Stimulated activated CD4-positive, alpha-beta T cell treated with anti-CD3 and anti-CD28 coated beads, Interleukin-12 subunit alpha, Interleukin-12 subunit beta, amount 100 ng/mL, for 48 hours (primary cell): ENCODE measurements at places on chromosomes 2 and 18.

GRCh38 chr2:48194641-48195040 is 288.3 kb upstream of the FBXO11 start:
- DNase-seq, result no peak

DNA sequence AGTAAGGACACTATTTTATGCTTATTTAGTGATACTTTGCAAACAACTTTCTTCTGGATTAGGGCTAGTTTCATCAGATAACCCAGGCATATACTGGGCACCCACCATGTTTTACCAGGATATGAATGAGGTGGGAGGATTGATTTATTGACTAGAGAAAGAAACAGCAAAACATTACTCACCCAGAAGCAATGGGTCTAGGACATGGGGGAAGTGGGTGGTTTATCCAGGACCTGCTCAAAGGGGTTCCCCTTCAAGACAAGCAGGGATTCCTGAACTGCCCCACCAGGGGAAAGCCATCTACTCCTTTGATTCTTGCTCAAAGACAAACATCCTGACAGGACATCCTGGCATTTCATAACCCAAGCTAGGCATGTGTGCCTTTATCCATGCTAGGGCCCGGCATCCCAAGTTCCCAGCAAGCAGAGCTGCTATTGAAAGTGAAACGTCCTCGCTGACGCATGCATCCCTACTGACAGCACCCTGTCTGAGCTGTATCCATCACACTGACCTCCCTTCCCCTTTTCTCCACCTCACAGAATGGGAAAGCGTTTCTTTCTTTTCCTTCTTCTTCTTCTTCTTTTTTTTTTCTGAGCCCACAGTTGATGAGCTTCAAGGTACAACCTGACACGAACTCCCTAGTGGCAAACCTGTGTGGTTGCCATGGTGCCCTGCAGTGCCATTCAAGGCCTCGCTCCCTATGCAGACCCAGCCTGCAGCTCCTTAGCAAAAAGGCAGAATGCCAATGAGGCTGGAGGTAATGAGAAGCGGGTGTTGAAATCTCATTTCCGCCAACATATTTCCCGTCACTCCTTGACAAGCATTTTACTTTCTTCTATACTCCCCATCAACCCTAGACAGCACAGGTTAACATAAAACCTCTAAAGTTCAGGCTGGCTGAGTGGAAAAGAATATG is 70.5 kb downstream of the CLHC1 start:
- no peak for DNase-seq

- no peak for DNase-seq
Observed at GRCh38 chr2:65499216-65499615, 66.8 kb upstream of the SPRED2 start.

DNA sequence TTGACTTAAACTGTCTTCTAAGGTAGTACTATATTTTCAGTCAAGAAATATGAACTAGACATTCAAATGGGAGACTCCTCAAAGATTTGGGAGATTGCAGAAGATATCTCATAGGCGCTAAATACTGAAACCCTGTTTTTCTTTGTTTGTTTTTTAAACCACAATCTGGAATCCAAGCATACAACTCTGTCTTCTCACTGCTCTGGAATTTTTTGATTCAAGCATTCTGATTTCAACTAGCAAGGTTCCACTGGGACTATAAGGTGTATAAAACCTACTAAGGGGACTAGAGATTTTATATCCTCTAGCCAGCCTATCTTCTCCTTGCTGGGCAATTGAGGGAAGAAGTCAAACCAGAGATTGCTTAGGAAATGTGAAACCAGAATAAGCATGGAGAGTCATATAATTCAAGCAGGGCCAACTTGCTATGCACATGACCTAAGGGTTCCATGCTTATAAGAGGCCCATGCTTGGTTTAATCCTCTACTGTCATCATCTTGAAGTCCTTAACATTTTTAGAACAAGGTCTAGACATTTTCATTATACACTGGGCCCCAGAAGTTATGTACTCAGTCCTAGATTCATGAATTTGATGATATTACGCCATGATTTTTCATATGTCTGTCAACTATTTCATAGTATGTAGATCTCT is 405.5 kb downstream of the PARD3B start:
- DNase-seq, result no peak

GRCh38 chr2:203772456-203773165 is 66.2 kb downstream of the CD28 start:
- DNase-seq, result no peak

DNA sequence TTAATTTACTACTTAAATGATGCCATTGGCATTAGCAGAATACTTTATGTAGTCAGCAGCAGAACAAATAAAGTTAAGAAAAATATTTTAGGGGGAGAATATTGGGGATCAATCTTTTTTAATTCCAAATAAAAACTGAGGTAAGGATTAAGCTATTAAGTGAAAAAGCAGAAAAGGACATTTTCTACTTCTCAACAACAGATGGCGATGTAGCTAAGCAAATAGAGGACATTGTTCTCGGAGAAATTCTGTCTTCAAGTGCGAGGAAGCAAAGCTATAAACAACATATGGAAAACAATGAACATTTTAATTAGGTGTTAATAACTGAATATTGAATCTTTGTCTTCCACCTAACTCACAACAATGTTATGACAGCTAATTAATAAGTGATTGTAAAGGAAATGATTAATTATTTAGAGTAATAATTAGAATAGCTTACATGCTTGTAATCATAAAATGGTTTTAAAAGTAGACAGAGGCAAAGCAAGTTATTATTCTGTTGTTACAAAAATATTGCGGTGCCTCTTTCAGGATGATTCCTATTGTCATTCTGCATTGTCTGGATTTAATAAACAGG is 32.9 kb upstream of the CCDC93 start:
- no peak for DNase-seq

- DNase-seq, result no peak
Observed at GRCh38 chr2:133444465-133444864, 123.8 kb downstream of the NCKAP5 start.

DNA sequence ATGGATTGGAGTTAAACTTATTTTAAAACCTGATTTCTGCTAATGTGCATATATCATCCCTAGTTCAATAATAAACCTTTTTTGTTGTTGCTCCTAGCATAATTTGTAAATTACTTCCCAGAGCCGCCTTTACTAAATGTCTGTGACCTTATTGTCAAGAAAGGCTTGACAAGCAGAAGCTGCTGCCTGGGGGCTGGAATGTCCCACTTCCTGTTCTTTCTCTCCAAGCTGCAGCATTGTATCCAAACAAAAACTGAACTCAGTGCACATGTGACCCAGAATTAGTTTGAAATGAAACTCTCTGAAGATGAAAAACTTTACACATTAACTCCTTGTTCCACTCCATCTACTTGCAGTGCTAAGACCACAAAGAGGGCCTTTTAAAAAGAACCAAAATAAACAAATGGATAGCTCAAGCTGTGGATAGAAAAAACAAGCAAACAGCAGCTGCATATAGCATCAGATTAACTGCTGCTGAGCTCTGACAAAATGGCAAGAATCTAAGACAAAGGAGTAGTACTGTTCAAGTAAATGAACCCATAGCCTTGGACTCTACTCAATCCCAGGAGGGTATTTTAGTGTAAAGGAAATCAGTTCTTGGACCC is 99.8 kb upstream of the NEUROD1 start:
- DNase-seq, result no peak

DNA sequence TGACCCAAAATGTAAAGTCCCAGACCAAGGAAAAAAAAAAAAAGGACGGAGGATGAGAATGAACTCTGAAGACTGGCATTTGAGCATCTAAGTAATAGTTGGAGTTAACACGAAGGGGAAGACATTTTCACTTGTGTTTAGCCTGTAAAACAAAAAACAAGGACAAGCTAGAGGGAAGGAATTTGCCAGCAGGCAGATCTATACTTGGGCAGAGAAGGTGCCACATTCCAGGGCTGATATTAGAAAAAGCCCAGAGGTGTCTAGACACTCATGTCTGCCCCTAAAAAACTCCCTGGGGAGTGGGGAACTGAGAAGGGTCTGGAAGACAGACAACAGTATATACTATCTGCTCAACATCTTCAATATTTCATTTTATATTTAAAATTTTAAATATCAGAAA is 171.1 kb downstream of the ZEB2 start:
- DNase-seq, result no peak

DNA sequence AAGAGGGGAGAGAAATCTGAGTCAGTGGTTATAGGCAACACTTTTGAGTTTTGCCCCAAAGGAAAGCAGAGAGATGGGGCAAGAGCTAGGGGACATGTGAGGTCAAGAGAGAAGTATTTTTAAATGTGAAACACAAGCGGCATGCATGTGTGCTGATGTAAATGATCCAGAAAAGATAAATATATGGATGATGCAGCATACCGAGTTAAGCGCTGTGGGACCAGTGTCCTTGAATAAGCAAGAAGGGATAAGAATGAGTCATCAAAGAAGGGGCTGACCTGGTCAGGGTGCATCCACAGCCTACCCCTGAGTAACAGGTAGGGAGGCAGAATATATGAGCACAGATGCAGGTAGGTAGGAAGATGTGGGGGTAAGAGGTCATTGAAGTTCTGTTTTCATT is 180.9 kb downstream of the TRABD2A start:
- no peak for DNase-seq

- DNase-seq, result no peak
Observed at GRCh38 chr2:159592441-159592840, 23.9 kb downstream of the BAZ2B start.

GRCh38 chr2:135821190-135821589 is 15.8 kb downstream of the LCT start:
- DNase-seq, result no peak

GRCh38 chr18:57154191-57154830 is 7.4 kb downstream of the BOD1L2 start:
- no peak for DNase-seq

GRCh38 chr18:73782405-73782804 is 365.2 kb downstream of the FBXO15 start:
- DNase-seq, result no peak

- DNase-seq, result no peak
Observed at GRCh38 chr2:128812183-128812940, 493.7 kb upstream of the HS6ST1 start.

DNA sequence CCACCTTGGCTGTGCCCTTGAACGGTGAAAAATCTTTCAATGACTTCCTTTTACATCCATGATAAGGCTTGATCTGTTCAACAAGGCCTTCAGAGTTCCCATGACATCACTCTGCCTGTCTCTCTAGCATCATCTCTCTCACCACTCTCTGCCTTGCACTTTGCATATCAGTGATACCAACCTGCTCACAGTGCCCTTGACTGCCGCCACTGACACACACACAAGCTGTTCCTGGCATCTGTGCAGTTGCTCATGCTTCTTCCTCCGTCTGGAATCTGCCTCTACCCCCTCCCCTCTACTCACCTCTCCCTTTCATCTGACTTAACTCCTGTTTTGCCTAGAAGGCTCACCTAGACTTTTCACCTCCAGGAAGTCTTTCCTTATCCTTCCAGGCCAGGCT is 79.1 kb upstream of the SEC11C start:
- no peak for DNase-seq

DNA sequence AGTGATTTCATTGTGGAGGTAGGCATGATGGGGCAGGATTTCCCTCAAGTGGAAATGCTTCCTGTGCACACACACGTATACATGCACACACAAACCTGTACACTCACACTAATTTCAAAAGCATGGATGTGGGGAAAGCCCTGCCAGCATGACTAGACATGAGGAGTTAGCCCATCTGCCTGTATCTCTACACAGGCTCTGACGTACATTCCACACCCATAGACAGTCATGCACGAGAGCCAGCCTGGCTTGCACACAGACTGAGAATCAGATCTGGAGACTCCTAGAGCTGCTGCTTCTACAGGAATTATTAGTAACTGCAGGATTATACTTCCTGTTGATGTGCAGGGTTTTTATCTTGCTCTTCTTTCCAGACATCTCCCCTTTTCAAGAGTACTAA is 27.3 kb upstream of the NFU1 start:
- no peak for DNase-seq

DNA sequence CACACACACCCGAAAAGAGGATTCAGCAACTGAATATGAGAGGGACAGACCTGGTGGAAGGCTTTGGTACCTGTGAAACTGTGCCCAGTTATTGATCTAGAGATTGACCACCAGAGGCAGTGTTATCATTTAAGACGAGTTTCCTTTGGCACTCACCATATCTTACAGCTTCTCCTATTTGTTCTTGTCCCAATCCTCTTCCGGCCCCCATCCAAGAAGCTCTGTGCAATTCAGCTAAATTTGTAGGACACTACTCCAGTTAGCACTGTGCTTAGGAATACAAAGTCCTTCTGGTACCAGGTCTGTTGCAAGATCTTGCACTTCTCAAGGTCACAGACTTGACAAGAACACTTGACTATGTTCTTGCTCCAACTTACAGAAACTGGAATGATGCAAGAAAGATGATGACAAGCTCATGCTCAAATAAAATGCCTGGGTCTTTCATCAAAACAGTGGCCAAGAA is 177.7 kb downstream of the TMEM247 start:
- no peak for DNase-seq

DNA sequence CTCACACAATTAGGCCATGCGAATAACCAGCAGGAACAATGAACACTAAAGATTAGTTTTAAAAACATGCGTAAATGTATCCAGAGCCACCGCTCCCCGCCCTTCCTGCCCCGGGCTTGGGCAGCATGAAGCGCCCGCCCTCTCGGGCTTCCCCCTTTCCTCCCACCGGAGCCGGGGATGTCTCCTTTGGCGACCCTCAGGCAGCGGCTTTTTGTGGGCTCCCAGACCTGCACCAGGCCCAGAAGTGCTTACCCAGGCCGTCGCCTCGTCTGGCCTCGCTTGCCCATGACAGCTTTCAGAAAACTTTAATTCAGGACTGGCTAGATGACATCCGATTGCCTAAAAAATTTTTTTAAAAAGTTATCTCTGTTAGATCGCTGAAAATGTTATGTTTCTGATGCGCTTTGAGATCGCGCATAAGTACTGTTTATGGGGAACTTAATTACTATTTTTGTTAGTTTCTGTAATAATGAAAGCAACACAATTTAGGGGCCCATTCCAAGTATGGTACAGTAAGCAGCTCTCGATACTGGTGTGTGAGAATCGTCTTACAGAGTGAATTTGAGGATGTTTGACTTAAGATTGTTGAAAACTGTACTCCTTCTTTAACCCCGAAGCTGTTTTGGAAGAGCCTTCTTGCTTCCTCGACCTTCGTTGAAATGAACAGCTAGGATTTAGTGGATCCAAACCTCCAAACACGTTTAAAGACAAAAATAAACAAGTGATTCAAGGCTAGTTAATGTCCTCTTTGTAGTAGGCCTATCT is 1.1 kb downstream of the MAP3K20 start:
- DNase-seq, result no peak

- no peak for DNase-seq
Observed at GRCh38 chr18:46070815-46071652, 1.0 kb downstream of the PSTPIP2 start.

DNA sequence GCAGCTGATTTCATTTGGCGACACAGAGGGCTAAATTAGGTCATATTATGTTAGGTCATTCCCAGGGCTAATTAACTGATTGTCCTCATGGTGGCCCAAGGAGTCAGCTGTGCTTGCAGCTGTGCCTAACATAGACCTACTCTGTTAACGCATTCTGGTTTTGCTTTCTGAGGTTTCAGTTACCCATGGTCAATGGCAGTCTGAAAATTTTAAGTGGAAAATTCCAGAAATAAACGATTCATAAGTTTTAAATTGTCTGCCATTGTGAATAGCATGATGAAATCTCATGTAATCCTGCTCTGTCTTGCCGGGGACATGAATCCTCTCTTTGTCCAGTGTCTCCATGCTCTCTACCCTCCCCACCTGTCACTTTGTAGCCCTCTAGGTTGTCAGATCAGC is 168.7 kb downstream of the KCNS3 start:
- no peak for DNase-seq
